H9 (cell line): ENCODE measurements at places on chromosomes 7 and 10.
A peak's percentile ranks its signal among the peaks of the same experiment; 100 is the strongest.

DNA sequence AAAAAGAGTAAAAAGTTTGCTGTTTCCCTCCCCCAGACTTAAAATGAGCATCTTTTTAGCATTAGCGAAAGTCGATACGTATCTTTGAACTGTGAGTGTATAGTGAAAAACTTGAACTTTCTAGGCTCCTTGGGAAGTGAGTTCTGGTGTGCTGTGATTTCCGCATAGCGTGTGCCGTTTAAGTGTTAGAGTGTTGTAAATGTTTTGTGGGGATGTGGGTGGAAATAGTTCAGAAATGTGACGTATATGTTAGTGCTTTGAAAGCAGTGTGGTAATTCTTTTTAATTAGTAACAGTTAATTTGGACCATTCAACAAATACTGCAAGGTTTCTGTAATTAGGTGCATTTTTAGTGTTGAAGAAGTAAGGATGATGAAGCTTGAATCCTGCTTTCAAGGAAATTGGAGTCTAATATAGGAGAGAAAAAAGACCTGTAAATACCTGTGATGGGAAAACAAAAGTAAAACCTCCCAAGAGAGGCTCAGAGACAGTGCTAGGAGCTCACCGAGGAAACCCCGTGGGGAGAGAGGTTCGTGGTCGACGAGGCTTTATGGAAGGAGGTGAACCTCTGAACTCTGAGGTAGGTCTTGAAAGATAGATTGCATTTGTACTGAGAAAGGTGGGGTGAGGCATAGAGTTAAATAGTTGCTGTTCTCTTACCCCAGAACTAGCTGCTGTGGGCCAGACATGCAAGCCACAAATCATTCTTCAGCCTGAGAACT, 40.8 kb downstream of the RBM33 start:
- DNase-seq: no peak

GRCh38 chr10:91664426-91664825, 31.6 kb upstream of the PPP1R3C start:
- DNase-seq: no peak

DNA sequence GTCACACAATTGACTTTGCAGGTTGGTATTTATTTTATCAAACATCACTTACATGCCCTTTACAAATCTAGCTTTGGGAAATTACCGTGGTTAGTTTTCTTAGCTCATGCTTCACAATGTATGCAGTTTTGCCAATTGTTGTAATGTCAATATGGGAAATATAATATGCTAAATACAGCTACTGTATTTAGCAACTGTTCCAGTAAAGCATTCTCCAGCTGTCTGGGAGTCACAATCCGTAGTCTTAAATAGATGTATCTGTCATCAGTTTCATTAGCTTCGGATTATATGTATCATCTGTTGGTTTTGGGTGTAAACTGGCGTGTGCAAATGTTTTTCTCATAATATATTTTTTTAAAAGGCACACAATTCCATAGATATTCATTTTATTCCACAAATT, 19.4 kb upstream of the AHR start:
- no peak for DNase-seq

- DNase-seq: no peak
Measured at GRCh38 chr7:81264116-81264515, 345.3 kb upstream of the SEMA3C start.

- DNase-seq: no peak
Measured at GRCh38 chr7:113010377-113010776, 76.2 kb downstream of the GPR85 start.

GRCh38 chr7:51237446-51238133, 79.0 kb downstream of the COBL start:
- no peak for DNase-seq

DNA sequence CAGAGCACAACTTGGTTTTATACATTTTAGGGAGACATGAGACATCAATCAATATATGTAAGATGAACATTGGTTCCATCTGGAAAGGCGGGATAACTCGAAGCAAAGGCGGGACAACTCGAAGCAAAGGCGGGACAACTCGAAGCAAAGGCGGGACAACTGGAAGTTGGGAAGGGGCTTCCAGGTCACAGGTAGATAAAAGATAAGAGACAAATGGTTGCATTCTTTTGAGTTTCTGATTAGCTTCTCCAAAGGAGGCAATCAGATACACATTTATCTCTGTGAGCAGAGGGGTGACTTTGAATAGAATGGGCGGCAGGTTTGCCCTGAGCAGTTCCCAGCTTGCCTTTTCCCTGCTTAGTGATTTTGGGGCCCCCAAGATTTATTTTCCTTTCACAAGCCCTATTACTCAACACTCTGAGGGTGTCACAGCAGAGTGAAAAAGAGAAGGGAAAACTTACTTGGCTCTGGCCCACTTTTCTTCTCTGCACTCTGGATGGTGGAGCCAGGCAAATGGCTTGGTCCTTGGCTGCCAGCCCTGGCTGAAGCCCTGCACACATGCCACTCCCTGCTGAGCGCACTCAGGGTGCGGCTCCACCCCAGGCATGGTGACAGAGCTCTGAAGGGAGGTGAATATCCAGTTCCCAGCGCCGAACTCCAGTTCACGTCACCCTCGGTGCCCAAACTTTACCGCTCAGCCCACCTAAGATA, 46.7 kb downstream of the PARD3 start:
- no peak for DNase-seq

- peak; percentile 68 for DNase-seq
Measured at GRCh38 chr10:55500931-55501559, 700.0 kb upstream of the PCDH15 start.

DNA sequence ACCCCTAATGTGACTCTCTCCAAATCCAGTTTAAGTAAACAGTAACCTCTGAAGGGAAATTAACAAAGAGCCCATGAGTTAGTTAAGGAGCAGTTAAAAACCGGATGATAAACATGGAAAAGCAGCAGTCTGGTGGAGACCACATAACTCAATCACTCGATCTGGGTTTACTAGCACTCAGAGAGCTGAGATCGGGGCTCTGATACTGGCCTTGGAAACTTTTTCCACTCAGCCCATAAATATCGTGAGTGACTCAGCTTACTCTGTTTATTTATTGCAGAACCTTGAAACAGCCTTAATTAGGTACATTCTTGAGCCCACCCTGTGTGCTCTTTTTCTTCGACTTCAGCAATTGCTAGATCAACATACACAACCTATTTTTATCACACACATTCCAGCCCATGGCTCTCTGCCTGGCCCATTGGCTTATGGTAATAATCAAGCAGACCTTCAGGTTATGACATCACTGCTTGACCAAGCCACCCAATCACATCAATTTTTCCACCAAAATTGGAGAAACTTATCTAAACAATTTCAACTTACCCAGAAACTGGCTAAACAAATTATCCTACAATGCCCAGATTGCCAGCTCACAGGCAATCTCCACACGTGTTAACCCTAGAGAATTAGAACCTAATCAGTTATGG, 82.2 kb upstream of the GPR22 start:
- DNase-seq: no peak

DNA sequence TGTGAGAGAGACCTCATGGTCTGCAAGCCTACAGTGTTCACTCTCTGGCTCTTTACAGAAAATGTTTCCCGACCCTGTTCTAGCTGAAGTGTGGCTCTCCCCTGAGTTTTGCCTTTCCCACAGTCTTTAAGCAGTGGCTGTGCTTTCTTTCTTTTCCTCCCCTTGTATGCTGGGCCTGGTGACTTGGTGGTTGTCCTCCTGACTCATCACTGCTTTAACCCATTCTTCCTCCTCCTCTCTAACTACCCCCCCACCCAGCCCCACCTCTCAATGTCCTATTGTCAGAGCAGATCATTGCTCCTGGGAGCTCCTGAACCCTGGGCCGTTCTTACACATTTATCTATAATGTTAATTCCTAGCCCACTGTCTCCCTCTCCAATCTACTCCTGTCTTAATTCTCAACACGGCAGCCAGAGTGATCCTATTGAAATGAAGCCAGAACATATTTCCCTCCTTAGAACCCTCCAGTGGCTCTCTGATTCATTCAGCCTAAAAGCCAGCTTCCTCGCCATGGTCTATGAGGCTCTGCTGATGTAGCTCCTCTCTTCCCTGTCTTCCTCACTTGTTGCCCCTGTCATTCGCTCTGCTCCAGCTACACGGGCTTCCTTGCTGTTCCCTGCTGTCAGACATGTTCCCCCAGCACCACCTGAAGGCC, 55.0 kb downstream of the DENND11 start:
- DNase-seq: no peak

DNA sequence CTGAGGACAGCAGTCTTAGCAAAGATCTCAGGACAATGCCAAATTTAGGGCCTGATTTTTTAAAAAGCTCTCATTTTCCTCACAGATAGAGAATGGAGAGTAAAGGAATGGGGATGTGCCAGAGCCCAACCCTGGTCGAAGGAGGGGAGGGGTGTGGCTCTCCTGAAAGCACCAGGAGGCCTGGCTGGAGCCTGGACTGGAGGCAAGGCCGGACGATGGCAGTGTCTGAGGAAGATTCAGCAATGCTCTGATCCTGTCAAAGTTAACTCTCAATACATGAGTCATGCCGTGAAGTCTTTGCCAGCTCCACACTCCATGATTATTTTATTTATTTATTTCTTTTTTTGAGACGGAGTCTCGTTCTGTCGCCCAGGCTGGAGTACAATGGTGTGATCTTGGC, 108.3 kb downstream of the UPF2 start:
- DNase-seq: no peak

DNA sequence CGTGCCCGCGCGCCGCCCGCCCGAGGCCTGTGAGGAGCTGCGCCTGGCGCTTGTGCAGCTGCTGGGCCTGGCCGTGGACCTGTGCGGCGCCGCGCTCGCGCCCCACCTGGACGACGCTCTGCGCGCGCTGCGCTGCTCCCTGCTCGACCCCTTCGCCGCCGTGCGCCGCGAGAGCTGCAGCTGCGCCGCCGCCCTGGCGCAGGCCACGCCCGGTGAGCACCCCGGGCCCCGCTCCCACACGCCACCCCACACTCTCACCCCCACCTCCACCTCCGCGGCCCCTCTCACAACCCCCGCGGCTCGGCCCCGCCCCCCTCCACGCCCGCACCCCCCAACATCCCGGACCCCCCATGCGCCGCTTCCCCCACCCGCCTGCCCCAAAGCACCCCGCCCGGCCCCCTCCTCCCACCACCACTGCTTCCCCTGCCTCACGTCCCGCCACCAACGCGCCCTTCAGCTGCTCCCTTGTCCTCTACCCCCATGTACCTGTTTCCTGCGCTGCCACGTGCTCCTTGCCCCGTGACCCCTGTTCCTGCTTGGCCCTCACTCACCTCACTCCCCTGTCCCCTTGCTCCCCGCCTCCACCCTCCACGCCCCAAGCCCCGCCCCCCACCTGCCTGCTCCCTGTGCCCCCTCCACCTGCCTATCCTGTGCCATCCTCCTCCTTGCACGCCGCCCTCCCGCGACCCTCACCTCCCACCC, at the start of gene PRKAR1B:
Gene PRKAR1B, minus strand, starts transcription at position 178 of the 702 bp plus-strand sequence. CDS start 15,776 bp downstream, outside the sequence.
- peak; percentile 62 for DNase-seq

DNA sequence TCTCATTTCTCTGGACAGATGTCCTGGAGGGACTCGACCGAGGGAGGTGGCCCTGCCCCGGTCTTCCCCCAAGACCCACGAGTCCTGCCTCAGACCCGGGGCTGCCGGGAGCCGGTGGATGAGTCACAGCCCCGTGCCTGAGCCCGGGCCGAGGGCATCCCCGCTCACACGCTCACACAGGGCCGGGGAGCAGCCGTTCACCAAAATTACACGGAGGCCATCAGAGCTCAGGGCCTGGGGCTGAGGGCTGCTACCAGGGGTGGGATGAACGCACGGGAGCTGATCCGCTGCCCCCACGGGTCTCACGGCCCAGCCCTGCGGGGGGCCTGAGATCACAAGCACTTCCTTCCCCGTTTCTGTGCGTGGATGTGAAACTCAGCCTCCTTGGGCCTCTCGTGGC, 17.5 kb downstream of the FAM20C start:
- no peak for DNase-seq

DNA sequence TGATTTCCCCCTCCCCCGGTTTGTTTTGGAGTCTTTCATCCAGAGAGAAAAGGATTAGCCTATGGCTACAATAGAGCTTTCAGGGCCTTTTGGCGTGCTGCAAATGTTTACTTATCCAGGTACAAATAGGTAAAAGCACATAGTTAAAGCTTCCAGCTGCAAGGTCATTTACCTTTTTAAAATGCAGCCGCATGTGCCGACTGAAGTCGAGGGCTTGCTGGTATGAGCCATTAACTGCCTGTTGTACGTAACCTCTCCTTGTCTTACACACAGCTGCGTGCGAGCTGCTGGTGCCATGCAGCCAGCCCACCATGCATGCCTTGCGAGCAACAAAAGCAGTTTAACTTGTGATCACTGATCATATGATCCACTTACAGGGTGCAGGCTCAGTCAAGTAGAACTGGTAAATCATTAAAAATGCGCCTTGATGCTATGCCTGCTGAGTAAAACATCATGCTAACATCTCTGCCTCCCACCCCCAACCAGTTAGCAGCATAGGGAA, 866.4 kb downstream of the LRMDA start:
- no peak for DNase-seq

GRCh38 chr7:8119262-8119661, 142.7 kb downstream of the ICA1 start:
- no peak for DNase-seq

DNA sequence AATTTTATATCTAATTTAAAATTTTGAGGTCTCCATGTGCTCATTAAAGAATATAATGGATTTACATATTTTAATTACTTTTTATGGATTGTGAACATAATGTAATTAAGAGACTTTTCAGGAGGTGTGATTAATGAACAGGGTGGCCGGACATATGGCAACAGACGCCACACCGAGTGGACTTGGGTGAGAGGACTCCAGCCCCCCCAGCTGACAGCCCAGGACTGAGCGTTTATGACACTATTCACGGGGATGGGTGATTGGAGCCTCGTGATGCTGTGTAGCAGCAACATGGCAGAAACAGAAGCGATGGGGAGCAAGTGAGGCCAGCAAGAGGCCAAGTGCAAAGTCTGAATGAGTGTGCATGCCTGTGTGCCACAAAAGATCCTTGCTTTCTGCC, 1176.9 kb downstream of the TYW1 start:
- no peak for DNase-seq

DNA sequence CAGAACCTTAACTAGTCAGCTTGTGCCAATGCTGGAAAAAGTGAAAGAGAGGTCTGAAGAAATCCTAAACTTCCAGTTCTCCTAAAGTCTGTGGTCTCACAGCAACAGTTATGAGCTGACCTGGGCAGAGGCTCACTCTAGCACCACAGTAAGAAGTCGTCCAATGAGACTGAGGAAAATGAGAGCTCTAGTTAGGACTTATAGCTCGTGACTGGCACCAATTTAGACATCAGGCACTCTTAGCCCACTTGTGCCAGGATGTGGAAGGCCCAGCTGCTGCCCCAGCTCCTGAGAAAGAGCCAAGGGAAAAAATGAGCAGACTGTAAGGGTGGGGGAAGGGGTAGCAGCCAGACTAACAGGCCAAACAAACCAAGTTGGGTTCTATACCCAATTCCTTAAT, 7.6 kb downstream of the MMS19 start:
- DNase-seq: no peak
